ENCODE measurements at places on chromosomes 3 and 15.

DNA sequence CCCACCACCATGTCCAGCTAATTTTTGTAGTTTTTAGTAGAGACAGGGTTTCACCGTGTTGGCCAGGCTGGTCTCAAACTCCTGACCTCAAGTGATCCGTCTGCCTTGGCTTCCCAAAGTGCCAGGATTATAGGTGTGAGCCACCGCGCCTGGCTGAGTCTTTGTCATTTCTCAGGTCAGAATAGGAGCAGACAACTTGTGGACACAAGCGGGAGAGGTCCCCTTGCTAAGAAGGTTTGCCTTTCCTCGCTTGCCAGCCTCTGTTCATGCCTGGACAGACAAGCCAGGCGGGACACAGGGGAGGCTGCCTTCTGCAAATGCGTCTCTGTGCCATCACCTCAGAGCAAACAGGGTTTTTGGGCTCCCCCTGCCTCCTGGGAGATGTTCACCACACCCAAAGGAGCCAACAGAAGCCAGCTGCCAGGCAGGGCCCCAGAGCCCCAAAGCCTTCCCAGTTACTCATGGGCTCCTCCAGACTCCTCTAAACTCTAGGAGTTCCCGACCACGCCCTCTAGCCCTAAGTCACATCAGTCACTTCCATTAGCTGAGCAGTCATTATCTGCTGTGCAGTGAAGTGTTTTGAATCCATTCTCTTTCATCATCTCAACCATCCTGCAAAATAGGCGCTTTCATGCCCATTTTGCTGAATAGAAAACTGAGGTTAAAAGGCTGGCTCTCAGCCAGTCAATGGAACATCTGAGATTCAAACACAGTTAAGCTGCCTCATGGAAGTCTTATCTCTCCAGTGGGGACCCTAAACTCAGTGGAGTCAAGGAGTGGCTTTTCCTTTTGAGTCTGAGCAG lies 245.0 kb downstream of the UACA start:
- no peak for DNase-seq

GRCh38 chr15:88375234-88375927 lies 91.8 kb downstream of the MRPL46 start:
- DNase-seq = peak; percentile 8

- no peak for DNase-seq
Observed at GRCh38 chr3:194961571-194961970, 275.9 kb downstream of the FAM43A start.

DNA sequence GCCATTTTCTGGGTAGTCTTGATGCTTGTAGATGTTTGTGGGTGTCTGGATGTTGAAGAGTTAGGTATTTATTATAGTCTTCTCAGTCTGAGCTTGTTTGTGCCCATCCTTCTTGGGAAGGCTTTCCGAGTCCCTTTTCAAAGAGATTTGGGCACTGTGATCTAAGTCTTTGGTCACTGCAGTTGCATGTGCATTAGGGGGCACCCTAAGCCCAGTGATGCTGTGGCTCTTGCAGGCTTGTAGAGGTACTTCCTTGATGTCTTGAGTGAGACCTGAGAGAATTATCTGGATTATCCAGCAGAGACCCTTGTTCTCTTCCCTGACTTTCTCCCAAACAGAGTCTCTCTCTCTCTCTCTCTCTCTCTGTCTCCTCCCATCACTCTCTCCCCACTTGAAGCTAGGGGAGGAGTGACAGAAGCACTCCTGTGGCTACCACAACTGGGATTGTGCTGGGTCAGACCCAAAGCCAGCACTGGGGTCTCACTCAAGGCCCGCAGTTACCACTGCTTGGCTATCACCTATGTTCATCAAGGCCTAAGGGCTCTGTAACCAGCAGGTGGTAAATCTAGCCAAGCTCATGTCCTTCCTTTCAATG lies 68.5 kb downstream of the TMCO5A start:
- peak; percentile 26 for DNase-seq

GRCh38 chr3:124843506-124844177 lies 43.5 kb downstream of the ITGB5 start:
- DNase-seq = no peak
